Fibroblast of skin of back (primary cell): ENCODE measurements at places on chromosomes 2 and 18.

GRCh38 chr18:76546088-76546435 is 51.0 kb upstream of the ZNF516 start:
- peak; percentile 3 for DNase-seq

DNA sequence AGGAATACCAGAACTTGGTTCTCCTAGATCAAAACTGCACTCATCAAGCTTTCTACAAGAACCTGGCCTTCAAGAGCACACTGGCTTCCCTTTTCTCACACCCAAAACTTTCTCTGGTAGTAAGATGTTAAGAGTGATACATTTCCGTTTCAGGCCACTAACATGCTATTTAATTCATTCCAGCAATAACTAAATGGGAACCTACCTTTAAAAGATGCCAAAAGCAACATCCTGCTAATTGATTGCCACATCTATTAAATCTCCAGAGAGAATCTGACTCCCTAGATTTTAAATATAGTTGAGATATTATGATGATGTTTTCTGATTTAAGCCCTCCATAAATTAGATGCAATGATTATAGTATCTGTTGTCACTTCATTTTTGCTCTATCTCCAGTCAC is 71.6 kb downstream of the KCTD18 start:
- DNase-seq: no peak

DNA sequence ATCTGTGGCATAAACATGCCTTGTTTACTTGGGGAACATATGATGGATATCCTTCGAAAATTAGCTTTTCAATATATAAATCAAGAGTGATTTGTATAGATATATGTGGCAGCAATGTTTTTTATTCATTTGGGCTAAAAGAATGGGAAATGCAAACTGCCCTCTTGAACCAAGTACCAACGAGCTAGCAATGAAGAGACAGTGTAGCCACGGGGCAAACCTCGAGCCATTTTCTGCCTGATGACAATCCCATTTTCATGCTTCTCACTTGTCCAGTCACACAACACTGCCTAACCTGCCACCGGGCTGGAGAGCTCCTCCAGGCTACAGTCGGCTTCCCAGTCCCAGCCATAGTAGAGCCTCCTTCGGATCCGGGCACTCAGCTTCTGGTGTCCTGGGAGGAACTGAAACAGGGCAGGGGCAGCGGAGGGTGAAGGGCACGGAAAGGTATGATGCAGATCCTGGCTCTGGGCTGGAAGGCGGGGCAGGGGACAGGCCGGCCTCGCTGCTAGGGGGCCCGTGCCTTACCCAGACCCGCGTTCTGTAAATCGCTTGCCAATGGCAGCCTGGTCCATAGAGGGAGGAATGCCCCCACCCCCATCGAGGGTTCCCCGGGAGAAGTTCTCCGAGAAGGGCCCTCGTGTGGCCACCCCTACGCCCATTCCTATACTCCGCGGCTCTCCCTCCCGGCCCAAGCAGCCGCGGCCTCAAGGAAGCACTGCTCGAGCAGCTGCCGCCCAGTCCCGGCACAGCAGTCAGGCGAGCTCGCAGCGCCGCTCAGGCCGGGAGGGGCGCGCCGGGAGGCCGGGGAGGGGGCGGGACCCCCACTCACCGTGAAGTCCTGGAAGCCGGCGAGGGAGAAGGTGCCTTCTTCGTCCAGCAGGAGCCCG is 552 bp downstream of the CNPPD1 start:
- peak; percentile 48 for DNase-seq

GRCh38 chr2:196200557-196200956 is 29.2 kb upstream of the STK17B start:
- no peak for DNase-seq

GRCh38 chr18:38688416-38688815 is 1122.8 kb upstream of the CELF4 start:
- no peak for DNase-seq

- DNase-seq: no peak
These were observed 9.9 kb upstream of the KLF11 start for GRCh38 chr2:10033251-10034006.

- no peak for DNase-seq
These were observed 72.6 kb downstream of the CTAGE1 start for GRCh38 chr18:22344908-22345670.

GRCh38 chr18:62596145-62597005 is 73.5 kb downstream of the ZCCHC2 start:
- DNase-seq: peak; percentile 34

DNA sequence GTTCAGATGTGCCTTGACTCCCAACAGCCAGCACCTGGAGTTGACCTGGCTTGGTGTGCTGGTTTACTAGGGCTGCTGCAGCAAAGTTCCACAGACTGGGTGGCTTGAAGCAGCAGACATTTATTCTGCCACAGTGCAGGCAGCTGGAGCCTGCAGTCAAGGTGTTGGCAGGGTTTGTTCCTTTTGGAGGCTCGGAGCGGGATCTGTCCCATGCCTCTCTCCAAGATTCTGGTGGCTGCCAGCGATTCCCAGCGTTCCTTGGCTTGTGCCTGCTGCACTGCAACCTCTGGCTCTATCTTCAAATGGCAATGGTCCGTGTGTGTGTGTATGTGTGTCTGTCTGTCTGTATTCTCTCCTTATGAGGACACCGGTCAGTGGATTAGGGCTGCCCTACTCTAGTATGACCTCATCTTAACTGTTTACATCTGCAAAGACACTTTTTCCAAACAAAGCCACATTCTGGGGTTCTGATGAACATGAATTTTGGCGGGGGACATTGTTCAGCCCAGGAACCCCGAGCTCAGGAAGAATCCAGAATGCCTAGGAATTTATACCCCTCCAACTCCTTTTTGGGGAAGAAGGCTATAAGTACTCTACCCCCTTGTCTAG is 44.7 kb upstream of the TMEM131 start:
- DNase-seq: no peak

DNA sequence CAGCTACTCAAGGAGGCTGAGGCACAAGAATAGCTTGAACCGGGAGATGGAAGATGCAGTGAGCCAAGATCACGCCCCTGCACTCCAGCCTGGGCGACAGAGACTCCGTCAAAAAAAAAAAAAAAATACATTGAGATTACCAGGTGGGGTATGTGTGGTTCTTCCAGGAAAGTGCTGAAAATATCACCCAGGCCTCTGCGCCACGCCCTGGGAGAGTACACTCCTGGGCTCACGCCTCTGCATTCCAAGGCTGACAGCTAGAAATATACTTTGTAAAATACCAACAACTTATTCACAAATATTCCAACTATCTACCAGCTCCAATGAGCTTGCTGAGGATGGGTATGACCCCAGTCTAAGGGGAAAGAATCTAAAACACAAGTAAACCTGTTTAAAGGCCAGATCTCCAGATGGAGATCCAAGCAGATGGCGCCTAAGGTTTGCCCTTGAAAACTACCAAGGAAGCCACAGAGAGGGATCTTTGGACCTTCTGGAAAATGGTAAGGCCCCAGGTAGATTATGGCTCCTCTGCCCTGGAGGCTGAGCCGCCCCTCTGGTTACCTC is 21.6 kb upstream of the B3GNT7 start:
- no peak for DNase-seq

DNA sequence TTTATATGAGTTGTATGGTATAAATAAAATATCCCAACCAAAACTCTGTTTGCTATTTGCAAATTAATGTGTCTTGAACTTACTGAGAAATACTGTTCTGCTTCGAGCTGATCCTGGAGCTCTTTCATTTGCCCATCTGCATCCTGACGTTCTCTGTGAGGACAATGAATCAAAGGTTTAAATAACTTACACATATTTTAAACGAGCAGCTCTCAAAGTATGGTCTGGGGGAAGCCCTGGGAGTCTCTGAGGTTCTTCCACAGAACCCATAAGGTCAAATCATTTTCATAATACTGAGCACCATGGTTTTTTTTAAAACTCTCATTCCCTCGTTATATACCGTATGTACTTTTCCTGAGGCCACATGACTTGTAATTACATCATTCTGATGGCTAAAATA is 46.7 kb downstream of the SLC66A3 start:
- no peak for DNase-seq

GRCh38 chr2:10120877-10121574 is 1.5 kb upstream of the RRM2 start:
- DNase-seq: peak; percentile 50

DNA sequence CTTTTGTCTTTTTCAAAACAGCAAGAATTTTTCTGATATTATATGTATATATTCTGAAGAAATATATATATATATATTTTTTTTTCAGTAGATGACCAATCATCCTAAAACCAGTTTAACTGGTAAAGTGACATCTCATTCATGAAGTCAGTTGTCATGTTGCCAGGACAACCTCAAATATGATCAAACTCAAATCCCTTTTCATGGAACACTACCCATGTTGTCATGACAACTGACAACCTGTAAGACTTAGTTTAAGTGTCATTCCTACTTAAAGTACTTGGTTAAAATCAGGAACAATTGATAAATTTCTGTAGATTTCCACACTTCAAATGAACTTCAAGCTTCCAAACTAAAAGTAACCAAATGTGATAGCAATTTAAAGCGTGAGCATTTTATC is 101.8 kb upstream of the ERBB4 start:
- no peak for DNase-seq

- no peak for DNase-seq
These were observed 306.1 kb upstream of the KLHL29 start for GRCh38 chr2:23078784-23079434.

DNA sequence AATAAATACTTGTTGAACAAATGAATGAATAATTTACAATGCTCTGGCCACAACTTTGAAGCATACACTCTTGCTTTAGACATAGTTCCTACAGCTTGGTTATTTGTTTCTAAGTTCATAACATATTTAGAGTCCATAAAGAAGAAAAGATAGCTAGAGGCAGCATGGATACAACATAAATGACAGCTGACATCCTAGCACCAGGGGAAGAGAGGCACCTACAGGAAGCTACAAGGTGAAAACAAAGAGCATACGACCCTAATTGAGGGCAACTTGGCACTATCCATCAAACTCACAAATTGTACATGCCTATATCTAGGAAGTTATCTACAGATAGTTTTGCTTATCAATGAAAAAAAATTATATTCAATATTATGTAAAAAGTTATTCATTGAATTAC is 88.9 kb downstream of the PLEKHM3 start:
- DNase-seq: no peak

DNA sequence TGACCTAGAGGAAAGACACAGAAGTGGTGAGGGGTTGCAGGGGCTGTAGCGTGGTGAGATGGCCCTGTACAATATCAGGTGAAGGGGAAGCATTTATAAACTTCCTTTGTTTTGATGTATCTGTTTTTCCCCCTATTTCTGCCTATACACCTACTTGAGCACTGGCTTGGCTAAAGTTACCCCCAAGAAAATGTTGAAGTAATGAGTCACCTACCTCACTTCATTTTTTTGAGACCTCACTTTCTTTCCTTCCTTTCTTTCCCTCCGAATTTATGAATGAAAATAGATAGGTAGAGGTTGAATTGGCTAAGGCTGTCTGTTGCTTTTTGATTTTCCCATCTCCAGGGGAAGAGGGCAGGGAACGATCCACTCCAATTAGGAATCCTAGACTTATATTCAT is 231.1 kb upstream of the EPAS1 start:
- DNase-seq: no peak

DNA sequence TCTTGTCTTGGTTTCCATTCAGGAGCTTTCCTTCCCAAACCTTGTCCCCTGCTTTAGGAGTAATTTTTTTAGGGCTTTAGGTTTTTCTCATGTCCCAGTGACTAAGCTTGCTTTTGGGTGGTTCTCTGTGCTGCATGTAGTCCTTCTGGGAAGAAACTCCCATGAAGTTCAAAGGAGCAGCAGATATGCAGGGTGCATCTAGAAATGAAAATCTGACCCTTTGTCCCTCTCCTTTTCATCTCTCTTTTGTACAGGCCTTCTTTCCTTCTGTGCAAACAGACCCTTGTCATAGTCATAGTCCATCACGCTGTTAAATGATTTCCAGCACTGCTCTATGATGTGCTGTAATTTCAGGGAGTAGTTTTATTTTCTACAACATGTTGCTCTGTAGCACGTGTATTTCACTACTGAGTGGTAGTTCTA is 20.4 kb downstream of the FMNL2 start:
- DNase-seq: no peak

DNA sequence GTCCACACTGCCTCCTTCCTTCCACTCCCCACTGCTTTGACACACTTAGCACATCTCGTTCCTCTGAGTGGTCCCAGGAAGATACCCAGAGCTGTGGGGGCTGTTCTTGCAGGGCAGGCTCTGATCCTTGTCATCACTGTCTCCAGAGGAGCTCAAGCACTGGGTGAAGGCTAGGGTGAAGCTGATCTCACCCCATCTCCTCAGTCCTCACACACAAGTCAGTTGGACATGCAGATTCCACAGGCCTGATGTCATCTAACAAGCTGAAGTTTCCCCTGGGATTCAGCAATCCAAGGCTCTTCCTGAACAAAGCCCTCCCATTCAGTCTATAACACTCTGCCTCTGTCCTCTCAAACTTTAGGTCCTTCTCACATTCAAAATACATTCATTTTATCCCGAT is 90.6 kb upstream of the RAB6C start:
- DNase-seq: peak; percentile 91

DNA sequence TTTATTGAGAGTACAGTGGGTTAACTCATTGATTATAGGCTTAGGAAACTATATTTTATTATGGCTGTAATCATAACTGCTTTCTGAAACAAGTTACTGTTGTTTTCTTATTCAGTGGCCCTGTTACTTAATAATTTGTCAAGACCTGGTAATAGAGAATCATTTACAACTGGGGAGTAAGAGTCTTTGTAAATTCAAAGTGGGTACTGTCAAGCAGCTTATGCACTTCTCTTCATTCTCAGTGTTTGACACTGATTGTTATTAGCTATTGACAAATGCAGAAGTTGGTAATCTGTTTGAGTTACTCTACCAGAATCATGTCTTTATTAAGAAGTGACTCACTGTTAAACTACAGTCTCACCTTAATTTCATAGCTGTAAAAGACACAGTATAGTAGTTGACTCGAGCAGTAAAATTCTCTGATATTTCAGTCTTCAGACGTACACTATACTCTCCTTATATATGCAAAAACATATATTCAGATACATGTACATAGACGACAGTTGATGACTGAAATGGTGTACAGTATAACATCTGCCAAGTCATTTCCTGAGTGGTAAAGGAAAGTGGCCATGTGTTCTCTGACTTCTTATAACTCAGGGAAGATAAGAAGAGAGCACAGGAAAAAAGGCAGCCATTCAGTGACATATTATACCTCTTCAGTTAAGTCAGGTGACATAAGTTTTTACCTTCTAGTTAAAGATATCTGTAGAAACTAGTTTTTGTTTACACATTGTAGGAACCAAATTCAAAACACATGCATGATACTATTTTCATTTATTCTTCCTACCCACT is 36.0 kb upstream of the TTC27 start:
- DNase-seq: peak; percentile 10

DNA sequence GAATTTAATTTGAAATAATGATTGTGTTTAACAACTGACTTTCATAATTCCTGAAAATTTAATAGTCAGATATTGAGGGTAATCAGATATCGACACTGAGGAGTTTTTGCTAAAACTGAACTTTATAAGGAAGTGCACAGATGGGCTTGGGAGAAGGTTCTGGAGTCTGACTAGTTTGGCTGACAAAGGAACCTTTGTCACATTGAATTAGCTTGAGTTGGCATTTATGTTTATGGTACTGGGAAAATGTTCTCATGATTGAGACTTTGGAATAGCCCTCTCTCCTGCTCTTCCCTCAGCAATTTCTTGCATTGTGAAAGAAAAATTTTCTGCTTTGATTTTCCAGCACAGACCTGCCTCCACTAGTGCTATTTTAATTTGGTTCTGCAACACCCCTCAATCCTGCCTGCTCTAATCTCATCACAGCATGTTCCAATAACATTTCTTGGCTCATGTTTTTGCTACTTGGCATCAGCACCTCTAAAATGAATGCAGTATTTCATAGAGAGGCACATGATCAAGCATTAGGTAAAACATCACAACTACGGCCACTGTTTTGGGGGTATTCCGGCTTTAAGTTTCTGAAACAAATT is 133.9 kb upstream of the FSHR start:
- DNase-seq: no peak

GRCh38 chr2:140349695-140350094 is 1569.5 kb upstream of the NXPH2 start:
- no peak for DNase-seq
